Stimulated activated CD8-positive, alpha-beta memory T cell treated with anti-CD3 and anti-CD28 coated beads, Interleukin-15, amount 100 ng/mL, for 4 hours (primary cell): ENCODE measurements at places on chromosomes 16 and 17.

DNA sequence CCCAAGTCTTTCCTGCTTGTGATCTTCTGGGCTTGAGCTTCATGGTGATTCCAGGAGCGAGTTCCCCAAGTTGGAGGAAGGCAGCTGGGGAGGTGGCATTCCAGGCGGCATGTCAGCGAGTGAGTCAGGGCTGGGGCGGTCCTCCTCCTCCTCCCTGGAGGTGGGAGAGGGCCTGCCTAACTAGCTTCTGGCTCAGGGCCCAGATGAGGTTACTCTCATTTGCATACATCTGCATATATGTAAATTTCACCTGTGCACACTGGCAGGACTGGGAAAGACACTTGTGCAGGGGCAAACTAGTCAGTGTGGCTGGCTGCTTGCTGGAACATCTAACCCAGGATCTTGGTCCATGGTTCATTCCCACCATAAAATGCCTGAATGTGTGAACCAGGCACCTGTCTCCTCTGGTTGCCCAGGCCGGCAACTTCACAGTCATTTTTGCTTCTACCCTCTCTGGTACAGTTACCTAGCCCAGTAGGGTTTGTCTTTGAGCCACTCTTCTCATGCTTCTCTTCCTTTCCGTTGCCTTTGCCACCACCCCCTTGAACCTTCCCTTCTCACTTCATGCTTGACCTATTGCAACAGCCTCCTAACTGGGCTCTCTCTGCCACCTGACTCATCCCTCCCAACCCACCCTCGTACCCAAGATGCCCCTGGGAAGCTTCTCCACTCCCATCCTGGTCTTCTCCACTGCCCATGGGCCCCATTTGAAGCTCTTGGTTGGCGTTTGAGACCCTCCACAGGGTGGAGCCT lies 9.6 kb upstream of the DLX4 start:
- DNase-seq: no peak

- DNase-seq: no peak
Measured at GRCh38 chr17:81928544-81929252, 1.2 kb upstream of the MAFG start.

DNA sequence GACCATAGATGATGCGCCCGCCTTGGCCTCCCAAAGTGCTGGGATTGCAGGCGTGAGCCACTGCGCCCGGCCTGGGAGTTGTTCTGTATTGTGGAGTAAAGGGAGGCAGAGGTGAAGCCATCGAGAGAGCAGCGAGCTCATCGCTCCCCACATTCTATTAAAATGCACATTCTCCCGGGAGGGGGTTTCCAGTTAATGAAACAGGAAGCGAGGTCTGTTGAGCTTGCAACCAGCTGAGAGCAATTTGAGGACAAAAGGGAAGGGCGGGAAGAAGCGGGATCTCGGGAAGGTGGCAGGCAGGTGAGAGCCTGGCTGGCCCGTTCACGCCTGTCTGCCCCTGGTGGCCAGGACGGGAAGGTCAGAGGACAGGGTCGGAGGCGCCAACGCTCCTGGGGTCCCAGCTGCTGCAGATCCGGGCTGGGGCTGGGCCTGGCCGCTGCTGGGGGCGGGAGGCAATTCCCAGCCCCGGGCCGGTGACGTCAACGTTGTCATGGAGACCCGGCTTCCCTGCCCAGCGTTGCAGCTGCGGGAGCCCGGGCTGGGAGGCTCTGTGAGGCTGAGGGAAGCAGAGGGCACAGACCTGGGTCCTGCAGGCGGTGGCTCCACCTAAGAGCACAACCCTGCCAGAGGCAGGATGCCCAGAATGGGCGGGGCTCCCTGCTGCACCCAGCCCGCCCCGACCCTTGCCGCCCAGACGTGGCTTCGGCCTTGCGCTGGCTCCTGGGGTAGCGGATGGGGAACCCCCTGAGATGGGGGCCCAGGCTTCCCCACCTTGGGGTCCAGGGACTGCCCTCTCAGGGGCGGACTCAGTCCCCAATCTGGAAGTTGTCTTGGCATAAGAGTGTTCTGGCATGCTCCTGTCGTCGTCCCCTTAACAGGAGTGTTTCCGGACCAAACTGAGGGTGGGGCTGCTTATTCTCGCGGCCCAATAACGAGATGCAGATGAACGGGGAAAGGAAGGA lies 48.7 kb upstream of the PLCG2 start:
- peak; percentile 18 for DNase-seq

DNA sequence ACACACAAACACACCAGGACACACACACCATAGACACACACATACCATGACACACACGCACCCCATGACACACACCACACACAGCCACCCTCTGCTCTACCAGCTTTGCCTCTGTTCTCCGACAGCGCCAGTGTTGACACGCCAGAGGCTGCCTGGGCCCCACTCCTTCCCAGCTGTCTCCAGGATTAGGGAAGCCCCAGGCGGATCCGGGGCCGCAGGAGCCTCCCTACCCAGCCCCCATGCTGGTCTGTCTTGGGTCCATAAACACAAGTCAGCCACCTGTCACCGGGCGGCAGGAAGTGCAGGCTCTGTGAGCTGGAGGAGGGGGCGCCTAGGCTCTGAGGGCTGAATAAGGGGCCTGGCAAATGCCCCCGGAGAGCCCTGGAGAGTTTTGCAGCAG lies 10.5 kb downstream of the TBC1D16 start:
- no peak for DNase-seq

- peak; percentile 72 for DNase-seq
Measured at GRCh38 chr17:1486802-1487695, 5.4 kb downstream of the MYO1C start.

DNA sequence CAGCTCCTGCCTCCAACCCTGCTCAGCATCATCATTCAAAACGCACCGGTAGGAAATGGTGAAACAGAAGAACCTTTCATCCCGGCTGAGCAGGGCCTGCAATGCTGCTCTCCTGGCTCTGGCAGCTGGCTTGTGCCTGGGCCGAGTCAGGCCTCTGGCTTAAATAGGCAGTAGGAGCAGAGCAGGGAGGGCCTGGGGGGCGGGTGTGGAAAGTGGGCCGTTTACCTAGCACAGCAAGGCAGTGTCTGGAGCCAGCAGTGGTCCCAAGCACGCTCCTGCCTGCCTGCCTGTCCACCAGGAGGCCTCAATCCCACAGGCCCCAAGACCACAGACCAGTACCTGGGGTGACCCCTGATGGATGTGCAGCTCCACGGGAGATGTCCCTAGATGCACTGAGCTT lies 59.3 kb downstream of the SMPD3 start:
- DNase-seq: no peak

- DNase-seq: no peak
Measured at GRCh38 chr17:14366199-14366598, 65.3 kb downstream of the HS3ST3B1 start.

DNA sequence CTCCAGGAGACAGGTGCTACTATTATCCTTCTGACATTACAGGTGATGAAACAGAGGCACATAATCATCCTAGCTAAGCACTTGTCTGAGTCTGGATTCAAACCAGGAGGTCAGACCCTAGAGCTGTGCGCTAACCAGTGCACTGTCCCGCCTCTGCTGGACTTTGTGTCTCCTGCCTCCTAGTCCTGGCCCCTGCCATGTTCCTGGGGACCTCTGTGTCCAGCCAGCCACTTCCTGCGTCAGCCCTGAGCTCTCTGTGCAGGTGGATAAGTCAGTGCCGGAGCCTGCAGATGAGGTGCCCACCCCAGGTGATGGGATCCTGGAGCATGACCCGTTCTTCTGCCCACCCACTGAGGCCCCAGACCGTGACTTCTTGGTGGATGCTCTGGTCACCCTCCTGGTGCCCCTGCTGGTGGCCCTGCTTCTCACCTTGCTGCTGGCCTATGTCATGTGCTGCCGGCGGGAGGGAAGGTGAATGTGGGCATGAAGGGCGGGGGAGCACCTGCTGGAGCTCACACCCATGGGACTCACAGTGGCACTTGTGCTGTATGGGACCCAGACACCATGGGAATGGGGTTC lies 4.2 kb downstream of the SGCA start:
- DNase-seq: no peak

DNA sequence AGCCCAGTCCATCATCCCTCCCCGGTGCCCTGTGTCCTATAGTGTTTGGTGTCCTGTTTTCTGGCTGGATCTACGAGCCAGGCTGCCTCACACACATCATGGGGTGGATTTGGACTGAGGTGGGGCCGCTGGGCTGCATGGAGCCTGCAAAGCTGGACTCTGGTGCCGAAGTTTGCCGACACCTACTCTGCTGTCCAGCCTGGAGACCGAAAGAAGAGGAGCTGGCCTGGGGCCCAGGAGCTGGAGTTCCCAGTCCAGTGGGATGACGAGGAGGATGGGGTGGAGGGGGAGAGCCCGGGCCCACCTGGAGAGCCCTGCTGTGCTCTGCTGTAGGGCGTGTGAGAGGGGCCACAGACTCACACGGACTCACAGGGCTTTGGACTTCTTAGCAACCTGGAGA lies 40.3 kb upstream of the ENPP7 start:
- no peak for DNase-seq

DNA sequence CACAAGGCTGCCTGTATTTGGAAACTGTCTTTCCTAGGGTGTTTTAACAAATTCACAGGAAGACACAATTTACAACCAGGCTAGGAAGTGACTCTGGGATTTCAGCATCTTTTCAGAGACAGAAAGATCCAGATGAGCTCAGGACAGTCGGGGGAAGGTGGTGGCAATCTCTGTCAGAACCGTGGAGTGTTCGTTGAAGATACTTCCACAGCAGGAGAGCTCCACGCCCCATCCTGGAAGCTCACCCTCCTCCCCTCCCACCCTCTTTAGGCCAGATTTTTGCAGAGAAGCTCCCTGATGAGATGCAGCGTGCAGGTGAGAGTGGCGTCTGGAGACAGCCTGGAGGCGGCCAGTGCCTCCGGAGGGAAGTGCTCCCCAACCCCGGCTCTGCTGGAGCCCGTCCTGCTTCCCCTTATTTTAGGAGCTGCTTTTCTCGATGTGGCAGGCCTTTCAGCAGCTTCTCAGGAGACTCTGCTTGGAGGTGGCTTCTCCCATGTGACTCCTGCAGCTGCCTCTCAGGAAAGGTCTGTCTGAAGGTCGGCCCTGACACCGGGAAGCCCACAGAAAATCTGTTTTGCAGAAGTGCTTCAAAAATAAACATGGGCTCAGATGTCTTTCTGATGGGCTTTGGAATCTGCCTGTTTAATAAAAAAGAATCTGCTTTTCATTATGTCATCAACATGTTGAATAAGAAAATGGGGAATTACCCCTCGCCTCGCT lies 186.4 kb upstream of the CHMP6 start:
- no peak for DNase-seq

GRCh38 chr16:28053461-28053860 lies 10.1 kb downstream of the GSG1L start:
- no peak for DNase-seq

DNA sequence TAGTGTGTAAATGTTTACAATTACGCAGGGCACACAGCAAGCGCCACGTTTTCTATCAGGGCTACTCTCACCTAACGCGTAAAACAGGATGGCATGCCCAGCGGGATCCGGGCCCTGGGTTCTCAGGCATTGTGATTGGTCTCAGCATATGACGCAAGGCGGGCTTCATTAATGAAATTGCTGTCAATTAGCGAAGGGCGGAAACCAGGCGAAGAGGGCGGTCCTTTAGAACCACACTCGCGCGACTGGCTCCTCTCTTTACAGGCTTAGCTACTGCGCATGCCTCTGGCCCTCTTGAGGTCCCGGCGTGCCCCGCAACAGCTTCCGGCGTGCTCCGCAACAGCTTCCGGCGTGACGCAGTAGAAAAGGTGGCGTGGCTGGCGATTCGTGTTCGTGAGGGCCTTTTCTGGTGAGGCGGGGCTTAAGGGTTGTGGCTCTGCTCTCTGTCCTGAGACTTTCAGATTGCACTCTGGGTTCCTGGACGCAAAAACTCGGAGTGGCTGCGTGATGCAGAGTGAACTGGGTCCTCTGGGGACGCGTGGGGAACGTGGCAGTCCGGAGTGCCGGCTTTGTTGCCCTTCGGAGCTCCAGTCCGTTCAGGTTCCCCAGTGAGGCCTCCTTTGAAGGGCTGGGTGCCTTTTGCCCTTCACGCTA lies 9.2 kb downstream of the OR2C1 start:
- peak; percentile 69 for DNase-seq

DNA sequence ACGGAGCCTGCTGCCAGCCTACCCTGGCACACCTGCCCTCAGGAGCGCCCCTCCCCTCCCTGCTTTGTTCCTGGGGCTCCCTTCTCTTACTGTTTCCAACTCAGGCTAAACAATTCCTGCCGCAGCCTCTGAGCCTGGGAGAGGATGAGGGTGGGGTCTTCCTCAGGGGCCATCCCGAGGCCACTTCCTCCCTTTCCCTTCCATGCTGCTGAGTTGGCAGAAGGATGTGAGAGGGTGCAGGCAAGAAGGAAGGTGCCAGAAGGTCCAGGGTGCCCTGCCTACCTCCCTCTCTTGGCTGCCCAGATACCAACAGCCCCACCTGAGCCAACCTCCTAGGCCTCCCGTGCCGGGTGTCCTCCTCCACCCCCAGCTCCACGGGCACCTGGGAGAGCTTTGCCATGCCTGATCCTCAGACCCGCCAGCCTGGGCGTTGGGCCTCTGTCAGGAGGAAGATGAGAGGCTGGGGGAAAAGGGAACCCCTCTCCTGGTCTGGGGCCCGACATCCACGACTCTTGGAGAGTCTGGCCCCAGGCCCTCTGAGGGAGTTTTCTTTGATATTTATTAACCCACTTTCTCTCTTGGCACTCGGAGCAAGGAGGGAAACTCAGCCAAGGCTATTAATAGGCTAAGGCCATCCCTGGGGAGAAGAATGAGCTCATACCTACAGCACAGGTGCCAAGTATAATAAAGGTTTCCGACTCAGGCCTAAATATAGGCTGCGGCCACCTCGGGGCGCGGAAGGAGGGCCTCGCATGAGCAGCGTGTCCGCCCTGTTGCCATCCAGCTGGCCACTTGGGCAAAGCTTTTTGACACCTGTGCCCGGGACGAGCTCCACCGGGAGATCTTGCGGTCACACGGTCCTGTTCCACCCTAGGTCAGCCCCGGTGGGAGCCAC lies 232.0 kb downstream of the ENGASE start:
- no peak for DNase-seq

DNA sequence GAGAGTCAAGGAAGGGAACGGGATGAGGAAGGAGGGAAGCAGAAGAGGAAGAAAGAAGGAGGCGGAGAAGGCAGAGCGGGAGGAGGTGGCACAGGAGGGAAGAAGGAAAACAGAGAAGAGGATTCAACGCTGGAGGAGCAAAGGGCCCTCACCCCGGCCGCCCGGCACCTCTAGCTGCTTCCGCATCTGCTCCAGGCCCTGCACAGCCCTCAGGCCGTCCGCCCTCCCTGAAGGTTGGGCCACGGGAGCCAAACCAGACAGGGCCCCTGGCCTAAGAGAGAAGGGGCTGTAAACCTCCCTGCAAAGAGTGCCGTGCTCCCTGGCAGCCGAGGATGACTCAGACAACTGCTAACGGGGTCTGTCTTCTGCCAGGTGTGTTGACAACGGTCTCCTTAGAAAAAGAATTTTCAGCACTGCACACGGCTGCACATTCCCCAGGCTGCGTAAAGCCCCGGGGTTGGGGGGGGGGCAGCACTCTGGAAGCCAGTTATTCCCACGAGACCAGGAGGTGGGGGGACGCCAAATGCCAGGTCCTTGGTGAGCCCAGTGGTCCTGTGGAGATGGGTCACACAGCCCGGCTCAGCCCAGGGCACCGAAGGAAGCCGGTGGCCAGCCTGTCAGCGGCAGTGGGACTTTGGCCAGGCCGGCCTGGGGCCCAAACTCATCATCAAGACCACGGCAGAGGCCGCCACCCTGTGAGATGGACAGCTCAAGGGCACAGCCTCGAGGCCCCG lies 29.1 kb downstream of the MRM3 start:
- DNase-seq: no peak

GRCh38 chr17:44438636-44439035 lies 49.2 kb upstream of the ITGA2B start:
- no peak for DNase-seq
